Renal pelvis (tissue), 12 donors: ENCODE measurements at places on chromosomes 11 and 22. TPM values are rescaled to one million over a fixed set of nuclear protein-coding genes. Genes with fewer than 3 reads are reported as not detected.

- DNase-seq = no peak
Measured at GRCh38 chr11:58796333-58796732, 48.2 kb downstream of the GLYATL2 start.

DNA sequence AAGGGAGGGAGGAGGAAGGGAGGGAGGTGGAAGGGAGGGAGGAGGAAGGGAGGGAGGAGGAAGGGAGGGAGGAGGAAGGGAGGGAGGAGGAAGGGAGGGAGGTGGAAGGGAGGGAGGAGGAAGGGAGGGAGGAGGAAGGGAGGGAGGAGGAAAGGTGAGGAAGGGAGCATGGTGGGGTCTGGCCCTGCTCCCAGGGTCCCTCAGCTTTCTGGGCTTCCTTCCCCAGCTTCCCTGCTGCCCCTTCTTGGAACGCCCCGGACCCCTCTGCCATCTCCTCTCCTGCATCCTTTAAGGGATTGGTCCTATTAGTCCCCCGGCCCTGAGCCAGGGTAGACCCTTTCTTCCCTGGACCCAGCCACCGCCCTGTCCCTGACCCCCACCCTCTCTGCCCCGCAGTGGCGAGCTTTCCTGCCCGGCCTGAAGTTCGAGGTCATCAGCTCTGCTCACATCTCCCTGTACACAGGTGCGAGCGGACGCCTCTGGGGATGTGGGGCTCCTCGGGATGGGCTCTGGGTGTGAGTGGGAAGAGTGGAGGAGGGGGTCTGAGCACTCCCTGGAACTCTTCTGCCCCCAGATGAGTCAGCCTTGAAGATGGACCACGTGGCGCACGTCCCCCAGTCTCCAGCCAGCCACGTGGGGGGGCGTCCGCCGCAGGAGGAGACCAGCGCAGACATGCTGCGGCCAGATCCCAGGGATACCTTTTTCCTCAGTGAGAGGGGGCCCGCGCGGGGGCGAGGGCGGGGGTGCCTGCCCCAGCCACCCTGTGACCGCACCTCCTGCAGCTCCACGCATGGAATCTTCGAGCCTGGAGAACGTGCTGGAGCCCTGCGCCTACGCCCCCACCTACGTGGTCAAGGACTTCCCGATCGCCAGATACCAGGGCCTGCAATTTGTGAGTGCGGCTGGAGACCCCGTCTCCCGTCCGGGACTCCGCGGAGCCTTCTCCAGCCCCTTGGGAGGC lies 6.0 kb downstream of the B4GALNT4 start:
- DNase-seq = no peak

FREY1 gene
- 0.41 TPM for polyA plus RNA-seq

DNA sequence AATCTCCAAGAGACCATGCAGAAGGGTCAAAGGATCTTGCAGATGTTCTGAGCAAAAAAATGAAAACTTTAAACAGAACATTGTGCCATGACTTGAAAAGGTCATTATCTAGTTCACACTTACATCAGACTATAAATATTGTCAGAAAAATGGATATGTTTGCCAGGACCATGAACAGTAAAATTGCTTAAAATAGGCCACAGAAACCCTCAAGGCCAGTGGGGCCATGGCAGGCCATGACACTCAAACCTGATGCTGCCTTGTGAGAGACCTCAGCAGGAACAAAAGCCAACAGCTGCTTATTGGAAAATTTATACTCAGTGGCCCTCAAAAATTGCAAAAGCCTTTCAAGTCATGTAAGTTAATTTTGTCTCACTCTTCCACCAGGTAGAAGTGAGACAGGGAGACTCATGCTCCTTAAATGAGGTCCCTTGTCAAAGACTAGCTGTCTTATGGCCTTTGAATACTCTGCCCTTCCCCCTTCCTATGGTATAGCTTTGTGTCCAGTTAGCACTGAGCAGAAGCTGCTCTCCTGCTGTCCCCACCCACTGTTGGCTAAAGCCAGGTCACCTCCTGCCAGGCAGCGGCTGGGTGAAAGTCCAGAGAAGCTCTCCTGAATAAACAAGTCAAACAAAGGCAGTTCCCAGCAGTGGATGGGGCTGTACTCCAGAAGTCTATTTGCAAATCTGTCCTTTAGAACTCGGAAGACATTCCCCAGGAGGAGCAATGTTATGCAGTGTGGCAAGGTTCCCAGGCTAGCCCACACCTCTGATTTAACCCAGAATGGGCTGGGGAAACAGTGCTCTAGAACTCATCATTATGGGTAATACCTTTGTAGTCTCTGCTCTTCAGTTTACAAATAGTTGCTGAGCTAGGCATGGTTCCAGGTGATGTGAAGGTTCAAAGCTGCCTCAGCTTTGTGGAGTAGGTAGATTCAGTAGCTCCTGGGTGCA lies 21.4 kb downstream of the ADM start:
- DNase-seq = no peak

DNA sequence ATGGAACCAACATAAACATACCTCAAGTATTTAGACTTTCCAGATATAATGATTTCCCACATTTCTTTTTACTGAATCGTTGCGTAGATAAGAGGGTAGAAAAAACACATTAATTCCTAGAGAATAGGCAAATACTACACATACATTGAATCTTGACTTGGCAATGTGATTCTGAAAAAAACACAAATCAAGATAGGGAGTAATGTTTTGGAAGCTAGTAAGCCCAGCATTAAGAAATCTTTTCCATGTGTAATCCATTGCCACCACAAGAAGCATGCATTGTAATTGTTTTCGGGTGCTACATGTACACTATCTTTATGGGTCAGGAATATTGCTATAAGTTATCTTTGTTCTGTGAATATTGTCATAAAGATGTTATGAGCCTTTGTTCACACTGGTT lies 269.8 kb upstream of the PDGFD start:
- no peak for DNase-seq

DNA sequence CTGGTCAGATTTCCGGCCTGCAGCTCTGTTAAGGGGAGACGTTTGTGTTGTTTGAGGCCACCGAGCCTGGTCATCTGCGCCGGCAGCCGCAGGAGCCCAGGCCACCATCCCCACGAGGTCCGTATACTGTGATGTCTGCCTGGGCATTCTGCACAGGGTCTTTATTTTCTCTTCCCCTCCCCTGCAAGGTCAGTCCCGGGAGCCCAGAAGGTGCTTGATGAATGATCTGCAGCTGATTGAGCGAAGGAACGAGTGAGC lies 45.4 kb downstream of the CTTN start:
- DNase-seq = no peak

GRCh38 chr22:39332441-39333064 lies 13.1 kb upstream of the RPL3 start:
- DNase-seq = no peak
